ENCODE measurements at places on chromosomes 2 and 18.
A peak's percentile ranks its signal among the peaks of the same experiment; 100 is the strongest.

DNA sequence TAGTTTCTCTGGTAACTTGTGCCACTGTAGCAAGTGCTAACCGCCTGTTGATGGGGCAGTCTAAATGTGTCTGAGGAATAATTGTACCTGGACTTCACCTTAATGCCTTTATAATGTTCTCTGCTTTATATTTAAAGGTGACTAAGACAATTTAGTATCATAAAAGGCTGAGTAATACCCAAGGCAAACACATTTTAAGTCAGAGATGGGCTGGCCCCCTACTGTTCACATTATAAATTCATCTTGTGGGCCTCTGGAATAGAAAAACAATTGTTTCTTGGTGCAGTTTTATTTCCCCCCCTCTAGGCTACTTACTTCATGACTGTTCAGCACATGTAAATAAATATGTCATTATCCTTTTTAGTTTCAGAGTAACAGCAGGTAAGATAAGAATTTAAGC is 559.3 kb upstream of the PIK3C3 start:
- no peak for DNase-seq

GRCh38 chr18:66894851-66895250 is 291.0 kb upstream of the CDH19 start:
- DNase-seq, result no peak

- no peak for DNase-seq
These were observed 281.0 kb upstream of the HS6ST1 start for GRCh38 chr2:128599700-128600099.

DNA sequence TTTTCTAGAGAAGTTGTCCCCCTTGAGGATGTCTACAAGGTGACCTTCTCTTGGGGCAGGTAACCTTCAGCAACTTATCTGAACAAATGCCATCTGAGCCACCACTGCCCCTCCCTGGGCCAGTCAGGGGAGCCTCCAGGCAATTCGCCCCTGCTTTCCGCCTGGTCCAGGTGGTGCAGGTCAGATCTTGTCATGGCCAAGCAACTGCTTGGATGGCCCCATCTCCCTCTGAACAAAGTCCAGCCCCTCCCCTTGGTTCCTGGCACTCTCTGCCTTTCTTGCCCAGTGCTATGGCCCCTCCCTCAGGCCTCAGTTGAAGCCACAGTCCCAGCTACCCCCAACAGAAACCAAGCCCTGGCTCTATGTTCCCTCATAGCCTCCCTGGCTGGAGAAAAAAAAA is 138.7 kb downstream of the ALPK2 start:
- no peak for DNase-seq

DNA sequence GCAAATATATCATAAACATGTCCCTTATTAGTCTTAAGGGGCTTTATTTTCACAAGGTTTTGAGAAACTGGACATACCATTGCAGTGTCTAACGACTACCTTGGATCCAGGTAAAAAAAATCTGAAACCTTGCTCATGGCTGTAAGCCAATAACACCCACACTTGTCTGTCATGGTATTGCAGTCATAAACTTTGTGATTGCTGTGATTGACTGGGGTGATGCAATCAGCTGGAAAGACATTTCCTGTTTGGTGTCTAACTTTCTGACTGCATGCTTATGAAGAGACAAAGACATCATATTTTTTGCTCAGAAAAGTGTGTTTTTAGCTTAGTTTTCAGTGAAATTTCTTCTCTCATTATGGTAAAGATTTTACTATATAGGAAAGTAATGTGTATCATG is 635.0 kb downstream of the TSN start:
- no peak for DNase-seq

- DNase-seq, result no peak
These were observed 133.4 kb downstream of the VAPA start for GRCh38 chr18:10047237-10047636.

- no peak for DNase-seq
These were observed 129.7 kb downstream of the PKP4 start for GRCh38 chr2:158586491-158586890.

- no peak for DNase-seq
These were observed 476.5 kb upstream of the TRIB2 start for GRCh38 chr2:12240206-12240605.

GRCh38 chr2:17573085-17573803 is 32.7 kb downstream of the VSNL1 start:
- no peak for DNase-seq

GRCh38 chr2:207896525-207897285 is 127.0 kb upstream of the FZD5 start:
- no peak for DNase-seq

DNA sequence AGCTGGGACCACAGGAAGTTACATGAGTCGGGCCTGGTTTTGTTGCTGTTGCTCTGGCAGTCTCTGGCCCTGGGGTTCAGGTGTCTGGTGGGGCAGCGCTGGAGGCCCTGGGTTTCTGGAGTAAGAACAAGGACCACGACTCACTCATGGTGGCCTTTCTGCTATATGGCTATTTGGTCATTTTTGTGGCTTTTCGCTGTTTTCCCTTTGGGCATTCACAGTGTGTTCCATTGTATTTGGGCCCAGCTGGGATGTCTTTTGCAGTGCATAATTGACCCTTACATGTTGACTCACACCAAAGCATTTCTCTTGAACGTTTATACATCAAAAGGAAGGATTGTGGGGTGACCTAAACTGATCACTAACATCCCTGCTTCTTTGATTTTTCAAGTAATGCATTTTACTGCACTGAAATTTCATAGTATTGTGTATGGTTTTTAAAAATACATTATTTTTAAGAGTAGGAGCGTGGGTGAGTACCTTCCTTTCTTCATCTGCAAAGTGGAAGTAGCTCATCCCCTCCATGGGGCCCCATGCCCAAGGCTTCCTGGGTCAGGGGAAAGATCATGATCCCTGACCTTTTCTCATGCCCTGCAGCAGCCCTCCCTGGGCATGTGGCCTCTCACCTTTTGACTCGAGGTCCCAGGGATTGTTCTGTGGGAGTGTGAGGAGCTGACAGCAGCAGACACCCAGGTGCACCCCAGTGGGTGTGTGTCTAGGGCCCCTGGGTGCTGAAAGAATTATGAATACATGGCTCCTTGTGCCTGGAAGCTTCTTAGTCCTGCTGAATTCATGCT is 225.5 kb downstream of the AGAP1 start:
- DNase-seq, result no peak

DNA sequence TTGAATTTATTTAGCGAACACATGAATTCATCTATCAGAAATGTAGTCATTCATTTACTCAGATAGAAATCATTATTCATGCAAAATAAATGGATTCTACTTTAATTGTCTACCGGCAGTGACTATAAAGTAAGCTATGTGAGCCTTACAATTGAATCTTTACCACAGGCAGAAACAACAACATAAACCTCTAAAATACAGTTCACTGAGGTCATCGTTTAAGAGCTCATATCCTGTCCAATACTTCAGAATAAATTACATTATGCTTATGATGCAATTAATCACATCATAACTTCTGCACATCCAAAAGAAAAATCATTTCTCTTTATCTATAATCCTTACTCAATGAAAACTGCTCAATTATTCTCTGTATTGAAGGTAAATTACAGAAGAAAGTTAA is 244.7 kb downstream of the HNMT start:
- no peak for DNase-seq

DNA sequence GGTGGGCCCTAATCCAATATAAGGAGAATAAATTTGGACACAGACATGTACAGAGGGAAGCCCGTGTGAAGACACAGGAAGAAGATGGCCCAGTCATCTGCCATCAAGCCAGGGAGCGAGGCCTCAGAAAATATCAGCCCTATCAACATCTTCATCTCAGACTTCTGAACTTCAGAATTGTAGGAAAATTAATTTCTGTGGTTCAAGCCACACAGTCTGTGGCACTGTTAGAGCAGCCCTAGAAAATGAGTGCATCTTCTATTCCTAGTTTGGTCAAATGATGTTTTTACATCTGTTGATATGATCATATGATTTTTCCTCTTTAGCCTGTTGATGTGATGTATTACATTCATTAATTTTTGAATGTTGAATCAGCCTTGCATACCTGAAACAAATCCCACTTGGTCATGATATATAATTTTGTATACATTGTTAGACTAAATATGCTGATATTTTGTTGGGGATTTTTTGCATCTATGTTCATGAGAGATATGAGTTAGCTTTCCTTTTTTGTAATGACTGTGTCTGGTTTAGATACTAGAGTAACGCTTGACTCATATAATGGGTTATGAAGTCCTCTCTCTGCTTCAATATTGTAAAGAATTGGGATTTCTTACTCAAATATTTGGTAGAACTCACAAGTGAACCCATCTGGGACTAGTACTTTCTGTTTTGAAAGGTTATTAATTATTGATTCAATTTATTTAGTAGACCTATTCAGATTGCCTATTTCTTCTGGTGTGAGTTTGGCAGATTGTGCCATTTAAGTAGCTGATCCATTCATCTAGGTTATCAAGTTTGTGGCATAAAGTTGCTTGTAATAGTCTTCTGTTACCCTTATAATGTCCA is 451.4 kb downstream of the EIPR1 start:
- DNase-seq, result no peak

GRCh38 chr2:176076796-176077195 is 7.0 kb downstream of the EVX2 start:
- no peak for DNase-seq

- DNase-seq, result no peak
These were observed 348.3 kb upstream of the FIGN start for GRCh38 chr2:164084066-164084465.

GRCh38 chr2:170500770-170501169 is 214.4 kb upstream of the SP5 start:
- no peak for DNase-seq

DNA sequence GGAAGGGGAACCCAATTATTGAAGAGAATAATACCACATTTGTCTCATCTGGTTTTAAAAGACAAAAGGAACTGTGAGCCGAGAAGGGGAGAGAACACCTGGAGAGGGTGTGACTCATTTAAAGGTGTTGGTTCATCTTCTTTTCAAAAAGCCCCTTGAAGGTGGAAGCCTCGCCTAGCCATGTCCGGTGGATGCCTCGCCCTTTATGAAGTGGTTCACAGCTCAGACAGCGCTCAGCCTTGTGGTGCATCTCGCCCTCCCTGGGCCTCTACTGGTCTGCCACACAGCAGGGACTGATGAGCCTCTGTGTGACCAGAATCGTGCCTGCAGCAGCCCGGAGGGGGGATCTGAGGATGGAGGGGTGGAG is 290.0 kb upstream of the CXCR4 start:
- no peak for DNase-seq

- no peak for DNase-seq
These were observed 81.3 kb downstream of the STRADB start for GRCh38 chr2:201532686-201533304.

- DNase-seq, result no peak
These were observed 61.0 kb downstream of the TBC1D8 start for GRCh38 chr2:101089942-101090799.

DNA sequence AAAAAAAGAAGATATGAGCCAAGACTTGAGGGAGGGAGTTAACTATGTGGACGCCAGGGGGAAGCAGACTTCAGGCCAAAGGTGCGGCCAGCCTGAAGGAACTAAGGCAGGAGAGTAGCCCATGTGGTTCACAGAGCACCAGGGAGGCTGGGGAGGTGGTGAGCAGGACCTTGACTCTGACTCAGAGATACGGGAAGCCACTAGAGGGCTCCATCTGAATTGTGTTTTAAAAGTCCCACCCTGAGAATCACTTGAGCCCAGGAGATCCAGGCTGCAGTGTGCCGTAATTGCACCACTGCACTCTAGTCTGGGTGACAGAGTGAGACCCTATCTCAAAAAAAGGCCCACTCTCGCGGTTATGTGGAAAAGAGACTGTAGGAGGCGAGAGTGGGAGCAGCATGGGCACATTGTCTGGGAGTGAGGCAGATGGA is 12.3 kb downstream of the CEP192 start:
- DNase-seq, result peak; percentile 31

DNA sequence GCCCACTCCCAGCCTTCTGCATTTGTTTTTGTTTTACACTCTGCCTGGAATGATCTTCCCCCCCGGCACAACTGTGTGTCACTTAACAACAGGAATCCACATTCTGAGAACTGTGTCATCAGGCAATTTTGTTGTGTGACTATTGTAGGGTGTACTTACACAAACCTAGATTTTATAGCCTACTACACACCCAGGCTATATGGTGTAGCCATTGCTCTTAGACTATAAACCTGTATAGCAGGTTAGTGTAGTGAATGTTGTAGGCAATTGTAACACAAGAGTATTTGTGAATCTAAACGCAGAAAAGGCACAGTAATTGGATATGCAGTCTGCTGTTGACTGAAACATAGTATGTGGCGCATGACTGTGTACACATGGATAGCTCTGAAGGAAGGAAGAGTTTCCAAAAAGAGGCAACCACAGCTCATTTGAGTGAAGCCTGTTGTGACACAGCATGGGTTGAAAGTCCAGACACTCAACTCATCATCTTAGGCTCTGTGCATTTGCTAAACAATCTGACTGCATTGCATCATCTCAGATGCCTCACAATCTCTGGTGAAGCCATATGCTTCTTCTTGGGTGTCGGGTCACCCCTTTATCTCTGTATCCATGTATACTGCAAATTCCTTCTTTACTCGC is 506.6 kb upstream of the SPHKAP start:
- no peak for DNase-seq

- no peak for DNase-seq
These were observed 240.4 kb downstream of the IKZF2 start for GRCh38 chr2:212911011-212911410.

GRCh38 chr18:11987527-11987926 is 6.2 kb downstream of the IMPA2 start:
- no peak for DNase-seq

- DNase-seq, result no peak
These were observed 24.4 kb downstream of the LBH start for GRCh38 chr2:30255466-30256408.

- DNase-seq, result no peak
These were observed 73.3 kb upstream of the MBOAT2 start for GRCh38 chr2:9076755-9077154.

DNA sequence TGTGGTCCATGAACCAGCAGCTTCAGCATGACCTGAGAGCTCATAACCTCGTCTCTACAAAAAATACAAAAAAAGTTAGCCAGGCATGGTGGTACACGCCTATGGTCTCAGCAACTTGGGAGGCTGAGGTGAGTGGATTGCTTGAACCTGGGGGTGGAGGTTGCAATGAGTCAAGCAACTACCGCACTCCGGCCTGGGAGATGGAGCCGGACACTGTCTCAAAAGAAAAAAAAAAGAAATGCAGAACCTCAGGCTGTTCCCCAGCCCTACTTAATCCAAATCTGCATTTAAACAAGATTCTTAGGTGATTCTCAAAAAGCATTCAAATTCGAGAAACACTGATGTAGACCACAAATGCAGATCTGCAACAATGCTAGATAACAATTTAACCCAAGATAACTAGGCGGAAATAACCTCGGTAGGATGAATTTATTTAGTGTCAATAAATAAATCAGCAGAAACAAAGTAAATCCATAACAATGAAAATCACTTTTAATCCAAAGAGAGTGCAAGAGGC is 203.5 kb downstream of the SP3 start:
- DNase-seq, result no peak

DNA sequence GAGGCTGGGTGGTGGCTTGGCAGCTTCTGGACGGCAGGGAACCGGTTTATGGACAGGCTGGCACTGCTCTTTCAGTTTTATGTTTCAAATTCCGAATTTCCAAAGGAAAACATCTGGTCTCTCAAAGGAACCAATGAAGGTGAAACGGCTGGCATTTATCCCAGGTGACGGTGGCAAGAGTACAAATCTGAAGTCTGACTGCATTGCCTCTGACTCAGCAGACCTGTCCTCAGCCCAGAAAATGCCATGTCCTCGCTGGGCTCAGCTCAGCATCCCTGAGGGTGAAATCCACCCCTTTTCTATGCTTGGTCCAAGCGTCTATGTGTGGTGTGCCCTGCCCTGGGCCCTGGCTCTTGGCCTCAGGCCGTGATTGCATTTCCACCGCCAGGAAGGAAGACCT is 38.1 kb downstream of the NAPG start:
- DNase-seq, result no peak

All from progenitor cell of endocrine pancreas (in vitro differentiated cells).